Cortex of kidney (tissue), 1 donor: ENCODE measurements at places on chromosomes 12 and 14.

DNA sequence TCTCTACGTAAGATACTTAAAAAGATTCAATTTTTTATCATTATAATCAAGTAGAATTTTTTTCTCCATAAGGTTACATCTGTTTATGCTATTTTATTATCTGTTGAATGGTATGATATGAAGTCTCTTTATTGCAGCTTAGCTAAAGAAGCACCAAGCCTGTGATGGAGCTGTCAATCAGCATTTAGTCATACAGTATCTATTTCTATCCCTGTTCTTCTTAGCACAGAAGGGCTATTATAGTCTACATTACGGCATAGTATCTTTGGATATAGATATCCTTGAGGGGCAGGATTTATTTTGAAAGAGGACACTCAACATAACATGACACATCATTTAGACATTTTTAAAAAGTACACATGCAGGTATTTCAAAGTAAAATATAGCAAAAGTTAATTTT lies 277.1 kb downstream of the FOXG1 start:
- DNase-seq, result no peak

GRCh38 chr12:22110176-22110575 lies 64.2 kb downstream of the CMAS start:
- DNase-seq, result no peak

- DNase-seq, result no peak
Measured at GRCh38 chr12:43453761-43454160, 98.2 kb downstream of the ADAMTS20 start.

DNA sequence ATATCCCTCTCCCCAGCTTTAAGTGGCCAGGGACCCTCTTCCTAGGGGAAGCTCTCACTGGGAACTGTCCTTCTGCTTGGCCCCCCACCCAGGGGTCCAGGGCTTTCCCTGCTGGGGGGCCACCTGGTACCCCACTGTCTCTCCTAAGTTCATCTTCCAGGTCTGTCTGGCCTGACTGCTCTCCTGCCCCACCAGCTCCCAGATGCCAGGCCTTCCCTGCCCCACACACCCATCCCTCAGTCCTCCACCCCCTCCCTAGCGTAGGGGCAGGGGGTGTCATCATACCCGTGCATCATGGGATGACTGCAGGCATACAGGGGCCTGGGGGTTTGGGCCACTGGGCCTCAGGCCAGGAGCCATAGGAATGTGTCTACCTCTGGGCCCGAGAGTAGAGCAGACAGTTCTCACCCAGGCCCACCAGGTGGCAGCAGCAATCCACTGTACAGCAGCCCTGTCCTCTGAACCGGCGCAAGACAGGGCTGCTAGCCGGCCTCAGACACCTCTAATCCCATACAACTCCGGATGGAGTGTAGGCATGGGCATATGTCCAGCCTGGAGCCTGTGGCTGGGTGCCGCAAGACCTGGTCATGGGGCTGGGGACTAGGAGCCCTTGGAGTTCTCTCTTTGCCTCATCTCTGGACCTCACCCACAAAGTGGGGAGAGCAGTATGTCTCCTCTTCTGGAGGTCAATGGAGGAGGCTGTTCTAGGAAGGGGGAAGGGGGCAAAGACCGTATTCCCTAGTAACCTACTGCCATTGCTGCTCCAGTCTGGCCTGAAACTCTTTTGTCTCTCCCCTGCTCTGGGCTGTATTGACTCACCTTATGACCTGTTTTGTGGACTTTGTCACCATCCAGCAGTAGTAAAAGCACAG lies 10.0 kb upstream of the SMARCD1 start:
- no peak for DNase-seq

DNA sequence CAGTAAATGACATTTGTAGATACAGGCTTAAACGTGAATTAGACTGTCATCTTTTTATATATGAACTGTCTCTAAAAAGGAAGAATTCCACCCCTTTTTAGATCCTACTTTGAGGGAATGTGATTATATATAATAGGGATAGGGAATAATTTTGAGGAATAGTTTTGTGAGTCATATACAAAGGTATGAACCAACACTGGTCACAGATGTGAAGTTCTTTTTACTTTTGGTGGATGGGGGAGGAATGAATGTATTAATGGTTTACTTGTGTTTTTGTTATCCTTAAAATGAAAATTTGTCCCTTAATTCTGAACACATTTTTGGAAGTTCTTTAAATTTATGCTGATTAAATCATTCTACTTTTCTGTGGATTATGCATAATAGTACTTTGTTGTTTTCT lies 30.4 kb downstream of the FRS2 start:
- DNase-seq, result no peak

GRCh38 chr12:109718390-109718789 lies 4.8 kb downstream of the FAM222A start:
- no peak for DNase-seq
